ENCODE measurements at places on chromosomes 16 and 17.

GRCh38 chr16:51383909-51384308 is 232.8 kb upstream of the SALL1 start:
- no peak for DNase-seq

- no peak for DNase-seq
Observed at GRCh38 chr17:29630630-29631193, 8.0 kb upstream of the CORO6 start.

DNA sequence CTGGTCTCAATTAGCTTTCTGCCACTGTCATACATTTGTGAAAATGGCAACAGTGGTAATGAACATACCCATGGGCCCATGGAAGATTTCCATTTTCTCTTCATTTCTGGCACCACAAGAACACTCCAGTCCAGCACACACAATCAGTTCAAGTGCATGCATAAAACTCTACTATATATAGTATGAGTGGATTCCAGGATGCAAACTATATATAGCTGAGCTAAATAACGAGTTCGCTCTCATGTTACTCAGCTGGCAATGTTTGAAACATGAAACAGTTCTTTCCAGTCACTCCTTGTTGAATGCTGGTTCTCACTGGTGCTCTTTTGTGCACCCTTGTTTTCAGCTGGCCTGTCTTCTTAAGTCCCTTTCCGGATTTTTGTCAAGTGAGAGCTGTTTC is 75.2 kb upstream of the DHX40 start:
- no peak for DNase-seq

DNA sequence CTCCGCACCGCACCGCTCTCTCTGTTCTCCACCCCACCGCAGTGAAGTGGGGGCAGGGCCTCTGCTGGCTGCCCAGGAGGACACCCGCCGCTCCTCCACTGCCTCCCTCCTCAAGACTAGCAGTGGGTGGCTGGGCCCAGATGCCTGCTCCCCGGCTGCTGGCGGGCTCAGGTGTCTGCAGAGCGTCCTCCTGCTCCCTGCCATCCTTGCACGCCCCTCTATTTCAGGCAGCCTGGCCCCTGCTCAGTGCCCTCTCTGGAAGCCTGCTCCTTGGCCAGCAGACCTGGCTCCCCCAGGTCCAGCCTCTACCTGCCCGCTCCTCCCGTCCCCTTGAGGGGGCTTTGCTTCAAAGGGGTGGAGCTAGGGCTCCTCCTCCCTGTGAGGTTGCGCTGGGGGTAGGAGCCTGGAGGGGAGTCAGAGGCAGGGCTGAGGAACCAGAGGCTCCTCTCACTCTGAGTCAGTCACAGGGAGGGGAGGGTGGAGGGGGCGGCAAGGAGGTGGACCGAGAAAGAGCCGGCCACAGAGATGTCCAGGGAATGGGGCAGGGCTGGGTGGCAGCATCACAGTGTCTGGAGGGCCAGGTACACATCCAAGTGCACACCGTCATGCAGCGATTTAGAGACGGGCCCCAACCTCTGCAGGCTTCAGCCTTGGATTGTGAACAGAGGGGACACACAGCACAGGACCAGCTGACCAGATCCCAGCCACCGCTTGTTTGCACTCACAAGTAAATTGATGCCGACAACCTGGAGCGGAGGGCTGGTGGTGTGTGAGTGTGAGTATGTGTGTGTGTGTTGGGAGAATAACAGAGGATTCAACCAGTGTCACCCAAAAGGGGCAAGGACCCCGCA is 9.8 kb upstream of the TMEM92 start:
- DNase-seq: no peak

DNA sequence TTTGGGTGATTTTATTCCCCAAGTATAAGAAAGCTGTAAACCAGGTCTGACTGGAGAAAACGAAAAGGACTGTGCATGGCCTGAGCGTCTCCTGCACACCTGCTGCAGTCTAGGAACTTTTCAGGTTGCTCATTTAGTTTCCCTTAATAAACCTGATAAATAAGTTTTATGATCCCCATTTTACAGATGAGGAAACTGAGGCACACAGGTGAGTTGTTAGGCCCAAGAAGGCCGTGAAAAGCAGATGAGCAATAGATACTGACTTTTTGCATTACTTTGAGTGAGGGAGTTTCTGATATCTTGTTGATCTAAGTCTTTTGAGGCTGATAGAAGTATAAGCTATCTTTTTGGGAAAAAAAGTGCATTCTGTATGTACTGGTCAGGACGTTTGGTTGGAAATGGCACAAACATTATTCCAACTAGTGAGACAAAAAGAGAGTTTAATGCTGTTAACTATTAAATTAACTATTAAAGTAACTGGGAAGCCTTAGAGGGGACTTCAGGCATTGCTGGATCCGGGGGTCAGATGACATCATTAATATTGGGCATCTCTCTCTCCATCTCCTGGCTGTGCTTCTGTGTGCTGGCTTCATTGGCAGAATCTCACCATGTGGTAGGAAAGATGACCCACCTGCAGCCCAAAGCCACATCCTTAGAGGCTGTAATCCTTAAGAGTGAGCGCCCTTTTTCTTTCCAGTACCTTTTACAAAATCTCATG is 163.4 kb downstream of the CMIP start:
- no peak for DNase-seq

- DNase-seq: no peak
Observed at GRCh38 chr17:74415608-74416396, 16.1 kb upstream of the GPRC5C start.

- no peak for DNase-seq
Observed at GRCh38 chr17:51995797-51996403, 162.6 kb downstream of the CA10 start.

DNA sequence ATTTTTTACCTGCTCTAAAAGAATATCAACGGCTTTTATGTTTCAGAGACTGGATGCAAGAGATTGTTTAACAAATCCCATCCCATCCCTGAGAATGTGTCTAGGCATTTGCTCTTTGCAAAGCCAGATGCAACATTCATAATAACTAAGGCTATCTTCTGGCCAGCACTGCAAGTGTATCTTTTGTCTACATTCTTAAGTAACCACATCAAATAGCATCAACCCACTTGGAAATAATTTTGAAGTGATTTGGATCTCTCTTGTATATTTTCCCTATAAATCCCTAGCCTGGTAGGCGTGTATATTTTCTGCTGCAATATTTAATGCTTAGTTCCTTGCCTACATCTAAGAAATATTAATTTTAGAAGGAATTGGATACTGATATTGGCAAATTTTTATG is 64.3 kb downstream of the PIGL start:
- no peak for DNase-seq

GRCh38 chr16:23408823-23409298 is 44.1 kb downstream of the COG7 start:
- DNase-seq: no peak

- peak; percentile 19 for DNase-seq
Observed at GRCh38 chr16:10180771-10181163, 1.5 kb downstream of the GRIN2A start.

DNA sequence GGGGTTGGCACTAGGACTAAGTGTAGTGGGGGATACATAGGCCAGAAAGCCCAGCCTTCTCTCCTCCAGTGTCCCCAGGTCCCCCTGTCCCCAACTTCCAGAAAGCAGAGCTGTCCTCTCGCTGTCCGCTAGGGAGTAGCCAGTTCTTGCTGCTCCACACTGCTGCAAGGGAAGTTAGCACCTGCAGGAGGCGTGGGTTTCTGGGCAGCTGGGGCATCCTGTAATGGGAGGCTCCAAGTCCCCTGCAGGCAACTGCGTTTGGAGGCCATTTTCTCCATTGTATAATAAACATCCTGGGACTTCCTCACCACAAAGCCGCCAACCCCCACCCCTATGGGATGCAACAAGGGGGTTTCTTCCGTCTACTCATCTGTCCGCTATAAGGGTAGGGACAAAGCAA is 1.7 kb downstream of the RPRML start:
- no peak for DNase-seq

DNA sequence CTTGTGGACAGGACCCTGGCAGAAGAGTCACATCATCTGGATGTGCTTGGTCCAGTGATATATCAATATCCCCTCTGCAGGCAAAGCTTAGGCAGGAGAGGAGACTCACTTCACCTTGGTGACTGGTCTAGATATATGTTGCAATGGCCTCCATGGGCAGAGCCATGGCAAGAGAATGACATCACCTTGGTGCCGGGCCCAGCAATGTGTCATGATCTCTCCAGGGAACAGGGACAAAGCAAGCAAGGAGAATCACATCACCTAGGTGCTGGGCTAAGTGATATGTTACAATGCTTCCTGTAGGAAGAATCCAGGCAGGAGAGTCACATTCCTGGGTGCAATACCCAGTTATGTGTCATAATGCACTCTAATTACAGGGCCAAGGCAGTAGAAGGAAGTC is 2106.2 kb downstream of the TP53TG3F start:
- DNase-seq: no peak

DNA sequence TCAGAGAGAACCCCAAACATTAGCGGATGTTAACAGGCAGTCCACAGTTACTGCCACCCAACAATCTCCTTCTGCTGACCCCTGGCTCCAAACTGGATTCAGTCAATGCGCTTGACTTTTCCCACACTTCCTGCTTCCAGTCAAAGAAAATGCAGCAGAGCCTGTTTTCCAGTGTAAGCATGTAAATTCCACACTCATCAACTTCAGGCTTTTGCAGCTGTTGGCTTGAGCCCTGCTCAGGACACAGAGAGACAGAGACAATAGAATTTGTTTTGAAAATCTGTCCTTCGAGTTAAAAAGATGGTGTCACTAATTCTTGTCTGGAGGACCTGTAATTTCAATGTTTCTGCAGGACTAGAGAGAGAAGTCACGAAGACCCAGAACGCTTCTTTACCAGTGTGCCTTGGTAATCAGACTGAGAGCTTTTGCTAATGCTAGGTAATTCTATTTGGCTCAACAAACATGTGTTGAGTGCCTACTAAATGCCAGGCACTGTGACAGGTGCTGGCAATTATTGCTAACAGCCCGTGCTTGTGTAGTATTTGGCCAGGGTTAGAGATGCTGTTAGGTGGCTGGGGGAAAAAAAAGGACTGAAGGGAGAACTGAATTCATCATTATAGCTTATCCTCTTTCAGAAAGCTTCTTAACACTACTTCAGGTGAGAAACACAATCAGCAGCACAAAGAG is 32.5 kb downstream of the HOXB1 start:
- DNase-seq: no peak

DNA sequence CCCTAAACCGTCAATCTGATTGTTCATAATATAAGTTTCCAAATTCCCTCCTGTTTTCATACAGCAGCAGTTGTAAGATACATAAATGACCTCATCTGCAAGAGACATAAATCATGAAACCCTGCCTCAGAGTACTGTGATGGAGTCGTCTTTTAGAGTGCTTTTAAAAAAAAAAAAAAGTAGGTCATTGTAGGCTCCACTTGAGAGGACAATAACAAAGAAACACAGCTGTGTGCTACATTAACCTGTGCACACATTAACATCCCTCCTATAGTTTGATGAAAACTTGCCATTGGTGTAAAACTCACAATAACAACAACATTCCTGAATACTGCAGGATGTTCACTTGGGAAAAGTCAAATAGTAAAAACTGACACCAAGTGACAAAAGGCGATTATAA is 56.5 kb downstream of the XPO6 start:
- DNase-seq: no peak

- no peak for DNase-seq
Observed at GRCh38 chr17:81028506-81028858, 6.5 kb upstream of the BAIAP2 start.

GRCh38 chr16:63373744-63374143 is 1337.5 kb upstream of the CDH8 start:
- DNase-seq: no peak

DNA sequence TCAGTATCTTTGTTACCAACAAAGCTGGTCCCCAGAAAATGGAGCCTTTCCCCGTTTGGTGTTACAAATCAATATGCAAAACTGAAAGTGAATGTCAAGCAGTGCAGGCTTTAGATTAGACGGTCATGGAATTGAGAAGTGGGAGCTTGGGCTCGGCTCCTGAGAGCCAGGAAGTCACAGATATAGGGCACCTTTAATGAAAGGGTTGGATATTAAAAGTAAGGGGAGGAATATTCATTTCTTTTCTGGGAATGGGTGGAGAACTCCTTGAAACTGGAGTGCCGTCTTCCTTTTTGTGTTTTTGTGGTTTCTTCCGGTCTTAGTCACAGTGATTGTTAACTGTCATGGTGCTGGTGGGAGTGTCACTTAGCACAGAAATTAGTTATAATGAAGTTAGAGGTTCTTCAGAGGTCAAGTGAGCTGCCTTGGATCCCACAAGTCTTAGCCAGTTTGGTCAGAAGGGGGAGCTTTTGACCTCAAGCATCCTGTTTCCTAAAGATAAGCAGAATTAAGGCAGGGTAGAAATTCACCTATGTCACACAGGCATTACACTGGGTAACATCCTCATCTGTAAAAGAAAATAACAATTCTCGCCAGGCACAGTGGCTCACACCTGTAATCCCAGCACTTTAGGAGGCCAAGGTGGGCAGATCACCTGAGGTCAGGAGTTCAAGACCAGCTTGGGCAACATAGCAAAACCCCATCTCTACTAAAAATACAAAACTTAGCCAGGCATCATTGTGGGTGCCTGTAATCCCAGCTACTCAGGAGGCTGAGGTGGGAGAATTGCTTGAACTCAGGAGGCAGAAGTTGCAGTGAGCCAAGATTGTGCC is 9.6 kb upstream of the EIF1 start:
- no peak for DNase-seq

DNA sequence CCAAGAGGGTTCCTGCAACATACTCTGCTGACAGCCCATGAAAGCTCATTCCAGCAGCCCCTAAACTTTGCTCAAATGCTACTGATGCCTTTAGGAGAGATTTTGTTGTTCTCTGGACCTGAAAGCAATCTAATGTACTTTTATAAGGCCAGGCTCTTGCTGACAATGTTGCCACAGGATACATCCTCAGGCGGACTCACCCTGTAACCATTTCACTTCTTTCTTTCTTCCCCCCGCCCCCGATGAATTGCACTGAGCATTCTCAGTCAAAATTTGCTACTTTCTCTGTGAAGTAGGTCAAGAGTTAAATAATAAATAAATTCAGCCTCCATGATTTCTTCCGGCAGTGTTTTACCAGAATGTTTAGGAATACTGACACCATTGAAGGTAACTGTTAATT is 1.5 kb downstream of the GAS7 start:
- no peak for DNase-seq

- DNase-seq: no peak
Observed at GRCh38 chr17:29291163-29291752, 2.7 kb downstream of the NUFIP2 start.

DNA sequence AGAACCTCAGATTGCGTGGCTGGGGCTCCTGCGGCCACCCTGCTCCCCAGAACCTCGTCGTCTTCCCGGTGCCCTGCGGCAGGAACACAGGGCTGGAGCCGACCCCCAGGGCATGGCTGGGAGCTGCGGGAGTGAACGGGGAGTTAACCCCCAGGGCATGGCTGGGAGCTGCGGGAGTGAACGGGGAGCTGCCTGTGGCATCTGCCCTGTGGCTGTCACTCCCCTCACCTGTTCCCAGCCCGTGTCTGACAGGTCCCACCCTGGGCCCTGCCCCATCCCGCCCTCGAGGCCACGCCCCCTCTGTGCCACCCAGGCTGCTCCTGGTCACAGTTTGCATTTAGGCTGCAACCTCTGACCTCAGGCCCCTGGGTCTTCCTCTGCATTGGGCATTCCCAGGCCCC is 39.4 kb upstream of the ACSF3 start:
- no peak for DNase-seq

- DNase-seq: no peak
Observed at GRCh38 chr16:50302472-50303005, 36.2 kb downstream of the ADCY7 start.

- DNase-seq: no peak
Observed at GRCh38 chr16:14198012-14198411, 126.9 kb downstream of the MRTFB start.
